Panc1 (cell line): ENCODE measurements at places on chromosomes 7 and 10. TPM values are rescaled to one million over a fixed set of nuclear protein-coding genes. Genes with fewer than 3 reads are reported as not detected.

- no peak overlapping the region for H3K4me3 ChIP-seq
- no peaks in the 10 kb centered on the region for H3K4me1 ChIP-seq
- no peaks in the 10 kb centered on the region; the same call in 1 of the 2 replicates for H3K27me3 ChIP-seq
- no peaks in the 10 kb centered on the region for H3K36me3 ChIP-seq
- H3K27ac ChIP-seq = no peak overlapping the region
Observed at GRCh38 chr10:51709324-51709972, 10.1 kb upstream of the CSTF2T start.

The CALY gene
- total RNA-seq = 1.9 TPM

GRCh38 chr10:87511526-87511925, 6.8 kb downstream of the MINPP1 start:
- DNase-seq = no peak
- H3K27me3 ChIP-seq = no peaks in the 10 kb centered on the region
- H3K4me1 ChIP-seq = peaks cover 12% of the 10 kb centered on the region
- no peak overlapping the region for H3K4me3 ChIP-seq

The CD36 gene
- 0.46 TPM for total RNA-seq

GRCh38 chr10:79292891-79293746, 54.1 kb upstream of the PPIF start:
- no peaks in the 10 kb centered on the region for H3K4me1 ChIP-seq
- no peak overlapping the region for H3K27ac ChIP-seq
- no peak overlapping the region for H3K4me3 ChIP-seq
- H3K27me3 ChIP-seq = no peaks in the 10 kb centered on the region
- DNase-seq = no peak

- DNase-seq = no peak
- H3K4me3 ChIP-seq = no peak overlapping the region
- H3K36me3 ChIP-seq = no peaks in the 10 kb centered on the region
- no peaks in the 10 kb centered on the region for H3K4me1 ChIP-seq
- H3K27ac ChIP-seq = no peak overlapping the region
Observed at GRCh38 chr7:129354428-129355157, 79.6 kb upstream of the STRIP2 start.

The ERVW-1 gene
- not detected for total RNA-seq

The LYZL1 gene
- not detected for total RNA-seq

- H3K36me3 ChIP-seq = no peaks in the 10 kb centered on the region
- no peaks in the 10 kb centered on the region for H3K4me1 ChIP-seq
- H3K4me3 ChIP-seq = no peak overlapping the region
- H3K27ac ChIP-seq = no peak overlapping the region
- H3K27me3 ChIP-seq = peaks cover 3% of the 10 kb centered on the region; the same call in 1 of the 2 replicates
Observed at GRCh38 chr7:96416116-96416515, 94.2 kb upstream of the SLC25A13 start.

The SEMA3D gene
- total RNA-seq = 11.5 TPM

The AS3MT gene
- 4.0 TPM for total RNA-seq

GRCh38 chr7:98284335-98285036, 3.0 kb downstream of the BRI3 start:
- H3K27me3 ChIP-seq = no peaks in the 10 kb centered on the region
- H3K4me3 ChIP-seq = peak overlapping the region; percentile 89

The PLPP4 gene
- 0.18 TPM for total RNA-seq

GRCh38 chr7:147199868-147200267, 1083.3 kb downstream of the CNTNAP2 start:
- H3K36me3 ChIP-seq = no peaks in the 10 kb centered on the region
- no peak overlapping the region for H3K4me3 ChIP-seq
- no peak overlapping the region for H3K27ac ChIP-seq
- H3K27me3 ChIP-seq = no peaks in the 10 kb centered on the region

The ADRA2A gene
- total RNA-seq = 0.05 TPM

The PAPOLB gene
- total RNA-seq = not detected

The SGMS1 gene
- total RNA-seq = 22.0 TPM

The ITIH2 gene
- total RNA-seq = 0.67 TPM

DNA sequence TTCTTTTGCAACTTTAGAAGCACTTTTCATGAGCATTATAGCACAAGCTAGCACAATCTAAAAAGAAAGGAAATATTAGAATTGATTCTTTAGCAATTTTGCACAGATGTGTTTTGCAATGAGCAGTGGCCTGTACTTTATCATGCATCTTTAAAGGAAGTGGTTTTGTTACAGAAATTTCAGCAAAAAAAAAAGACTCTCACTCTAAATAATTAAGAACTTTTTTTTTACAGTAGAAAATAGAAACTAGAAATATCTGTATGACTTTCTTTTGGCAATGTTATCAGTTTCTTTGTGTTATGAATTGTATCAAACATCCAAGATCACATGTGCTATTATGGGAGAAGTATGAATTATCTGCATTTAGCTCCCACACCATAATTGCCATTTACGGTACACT, 195.7 kb upstream of the KLF6 start:
- no peak overlapping the region for H3K4me3 ChIP-seq
- DNase-seq = no peak
- no peak overlapping the region for H3K27ac ChIP-seq

GRCh38 chr7:1608318-1608717, 38.5 kb upstream of the PSMG3 start:
- H3K36me3 ChIP-seq = no peaks in the 10 kb centered on the region
- H3K4me1 ChIP-seq = no peaks in the 10 kb centered on the region
- no peak for DNase-seq
- no peak overlapping the region for H3K27ac ChIP-seq
- H3K27me3 ChIP-seq = no peaks in the 10 kb centered on the region

- no peaks in the 10 kb centered on the region for H3K4me1 ChIP-seq
- DNase-seq = no peak
- no peaks in the 10 kb centered on the region for H3K27me3 ChIP-seq
Observed at GRCh38 chr10:86348321-86349210, 18.0 kb downstream of the GRID1 start.
